ENCODE measurements at places on chromosomes 5 and 9.
A peak's percentile ranks its signal among the peaks of the same experiment; 100 is the strongest.

- DNase-seq, result no peak
Measured at GRCh38 chr5:6175172-6175854, 203.0 kb downstream of the MED10 start.

DNA sequence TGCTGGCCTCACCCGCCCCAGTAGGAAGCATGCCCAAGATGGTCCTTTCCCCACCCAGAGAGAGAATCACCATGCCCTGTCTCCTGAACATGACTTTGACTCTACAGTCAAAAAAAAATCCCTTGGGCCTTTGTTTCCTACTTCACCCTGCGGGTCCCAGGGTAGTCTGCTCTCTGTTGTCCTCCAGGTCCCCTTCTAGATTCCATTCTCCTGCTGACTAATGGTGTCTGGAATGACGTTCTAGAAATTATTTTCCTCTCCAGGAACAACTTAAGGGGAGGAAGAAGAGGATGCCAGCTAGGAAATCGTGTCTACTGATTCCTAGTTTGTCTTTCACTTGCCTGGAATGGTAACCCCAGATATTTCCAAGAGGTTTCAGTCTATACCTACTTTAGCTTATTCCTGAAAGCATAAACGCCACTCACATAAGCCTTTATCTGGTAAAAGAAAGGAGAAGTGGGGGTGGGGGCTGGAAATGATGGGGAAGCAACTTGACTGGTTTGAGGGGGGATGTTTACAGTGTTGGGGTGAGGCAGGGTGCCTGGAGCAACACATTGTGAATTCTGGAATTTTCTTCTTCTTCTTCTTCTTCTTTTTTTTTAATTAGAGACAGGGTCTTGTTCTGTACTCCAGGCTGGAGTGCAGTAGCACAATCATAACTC is 93.9 kb downstream of the SNX18 start:
- DNase-seq, result no peak

GRCh38 chr5:32278406-32278805 is 34.3 kb downstream of the MTMR12 start:
- no peak for DNase-seq

DNA sequence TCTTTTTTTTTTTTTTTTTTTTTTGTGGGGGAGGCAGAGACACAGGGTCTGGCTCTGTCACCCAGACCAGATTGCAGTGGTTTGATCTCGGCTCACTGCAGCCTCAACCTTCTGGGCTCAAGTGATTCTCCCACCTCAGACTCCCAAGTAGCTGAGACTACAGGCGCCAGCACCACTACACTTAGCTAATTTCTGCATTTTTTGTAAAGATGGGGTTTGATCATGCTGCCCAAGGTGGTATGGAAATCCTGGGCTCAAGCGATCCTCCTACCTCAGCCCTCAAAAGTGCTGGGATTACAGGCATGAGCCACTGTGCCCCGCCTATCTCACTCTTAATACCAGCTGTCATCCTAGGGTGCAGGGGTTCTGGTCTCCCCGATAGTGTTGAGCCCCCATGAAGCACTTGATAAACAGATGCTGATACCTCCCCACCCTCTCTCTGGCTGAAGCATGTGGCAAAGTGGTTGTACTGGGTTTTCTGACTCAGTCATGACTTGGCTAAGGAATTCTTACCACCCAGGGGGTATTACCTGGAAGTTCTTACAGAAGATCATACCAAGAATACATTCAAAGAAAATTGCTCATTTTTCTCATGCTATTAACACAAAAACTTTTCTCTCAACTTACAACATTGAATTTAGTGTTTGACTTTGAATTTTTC is 110.2 kb upstream of the DAPK1 start:
- no peak for DNase-seq

DNA sequence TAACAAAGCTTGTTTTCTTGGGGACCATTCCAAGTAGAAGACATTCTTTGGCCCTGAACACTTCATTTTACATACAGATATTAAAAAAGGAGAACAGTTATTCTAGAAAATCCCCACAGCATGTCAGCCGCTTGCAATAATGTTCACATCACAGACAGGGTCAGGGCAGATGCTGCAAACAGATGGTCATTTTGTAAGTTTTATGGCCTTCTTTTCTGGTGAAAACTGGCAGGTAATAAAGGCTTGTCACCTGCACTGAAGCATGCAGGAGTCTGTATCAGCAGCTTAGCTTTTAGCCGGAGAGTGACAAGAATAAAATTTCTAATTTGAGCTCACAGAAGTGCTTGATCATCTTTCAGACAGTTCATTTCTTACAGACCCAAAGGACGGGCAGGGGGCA is 220.9 kb upstream of the DAP start:
- no peak for DNase-seq

- DNase-seq, result no peak
Measured at GRCh38 chr5:4537489-4537888, 602.6 kb upstream of the ADAMTS16 start.

- peak; percentile 77 for DNase-seq
Measured at GRCh38 chr5:131164191-131165118, 601 bp downstream of the HINT1 start.

DNA sequence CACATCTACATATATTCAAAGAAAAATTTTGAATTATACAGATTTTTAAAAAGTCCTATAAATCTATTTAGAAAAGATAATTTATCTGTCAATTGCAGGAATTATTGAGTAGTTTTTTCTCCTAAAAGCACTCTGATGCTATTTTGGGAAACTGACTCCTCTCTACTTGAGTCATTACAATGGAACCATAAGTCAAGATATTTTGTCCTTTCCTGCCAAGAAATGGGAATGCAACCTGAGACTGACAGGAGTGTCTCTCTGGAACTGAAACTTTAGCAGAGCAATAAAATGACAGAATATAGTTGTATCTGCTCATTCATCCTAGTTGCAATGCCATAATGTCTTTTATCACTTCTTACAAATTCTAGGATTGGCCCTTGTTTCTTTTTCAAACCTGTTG is 48.6 kb downstream of the CARTPT start:
- DNase-seq, result no peak

GRCh38 chr5:169944922-169945680 is 35.2 kb downstream of the INSYN2B start:
- no peak for DNase-seq

- no peak for DNase-seq
Measured at GRCh38 chr5:51810592-51810991, 427.3 kb downstream of the ISL1 start.

DNA sequence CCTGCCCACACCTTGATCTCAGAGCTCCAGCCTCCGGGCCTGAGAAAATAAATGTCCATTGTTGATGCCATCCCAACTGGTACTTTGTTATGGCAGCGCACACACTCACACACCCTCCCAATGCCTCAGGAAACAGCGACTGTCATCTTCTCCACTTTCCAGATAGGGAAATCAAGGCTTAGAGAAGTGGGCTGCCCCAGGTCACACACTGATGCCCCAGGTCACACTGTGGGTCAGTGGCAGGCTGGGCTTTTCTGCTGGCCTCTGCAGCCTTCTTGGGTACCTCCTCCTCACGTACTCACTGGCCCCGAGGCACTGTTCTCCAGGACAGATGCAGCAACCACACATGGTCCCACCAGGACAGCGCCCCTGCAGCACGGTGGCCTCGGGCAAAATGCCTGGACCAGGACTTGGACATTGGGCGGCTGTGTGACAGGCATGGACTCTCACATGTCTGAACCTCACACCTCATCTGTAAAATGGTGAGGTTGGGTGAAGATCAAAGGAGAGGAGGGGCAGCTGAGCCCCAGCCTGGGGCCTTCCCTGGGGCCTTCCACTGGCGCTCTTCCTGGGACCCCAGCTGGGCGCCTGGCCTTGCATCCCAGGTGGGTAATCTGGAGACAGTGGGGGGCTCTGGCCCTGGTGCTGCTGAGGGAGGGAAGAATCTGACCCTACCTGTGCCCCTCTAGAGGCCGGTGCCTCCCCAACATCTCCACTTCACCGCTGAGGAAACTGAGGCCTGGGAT is 156.0 kb downstream of the COL23A1 start:
- DNase-seq, result no peak

- DNase-seq, result no peak
Measured at GRCh38 chr9:95740217-95741004, 135.1 kb upstream of the ERCC6L2 start.

DNA sequence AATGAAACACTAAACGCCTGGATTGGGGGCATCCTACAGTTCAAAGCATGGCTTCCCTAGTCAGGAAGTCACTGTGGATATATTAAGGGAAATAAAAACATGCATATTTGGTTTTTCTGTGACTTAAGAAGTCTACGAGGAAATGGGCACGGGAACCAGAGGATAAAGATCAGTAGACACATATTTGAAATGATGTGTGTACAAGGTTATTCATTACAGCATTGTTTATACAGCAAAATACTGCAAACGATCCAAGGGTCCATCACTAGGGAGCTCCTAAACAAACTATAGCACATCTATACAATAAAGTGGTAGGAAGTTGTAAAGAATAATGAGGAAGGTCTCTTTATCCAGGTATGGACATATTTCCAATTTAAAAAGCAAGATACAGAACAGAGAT is 71.8 kb downstream of the EFNA5 start:
- no peak for DNase-seq

DNA sequence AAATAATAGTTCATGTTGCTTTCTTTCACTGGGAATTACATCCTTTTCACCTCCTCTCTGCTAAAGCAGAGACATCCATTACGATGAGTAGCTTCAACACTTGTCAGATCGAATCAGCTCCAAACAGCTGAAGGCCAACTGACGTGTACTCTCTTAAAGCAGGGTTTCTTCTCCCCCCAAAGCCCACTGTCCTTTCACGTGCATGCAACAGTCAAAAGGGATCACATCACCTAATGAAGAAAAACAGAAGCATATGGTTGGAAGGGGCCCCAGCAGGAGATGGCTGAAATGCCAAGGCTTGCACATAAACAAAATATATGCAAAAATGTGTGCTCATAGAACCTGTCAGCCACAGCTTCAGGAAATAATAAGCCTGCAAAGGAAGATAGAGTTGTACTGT is 421.6 kb downstream of the ANXA1 start:
- DNase-seq, result no peak

GRCh38 chr5:23316060-23316591 is 191.3 kb upstream of the PRDM9 start:
- DNase-seq, result no peak

GRCh38 chr5:159905496-159905895 is 10.8 kb upstream of the ADRA1B start:
- DNase-seq, result no peak

DNA sequence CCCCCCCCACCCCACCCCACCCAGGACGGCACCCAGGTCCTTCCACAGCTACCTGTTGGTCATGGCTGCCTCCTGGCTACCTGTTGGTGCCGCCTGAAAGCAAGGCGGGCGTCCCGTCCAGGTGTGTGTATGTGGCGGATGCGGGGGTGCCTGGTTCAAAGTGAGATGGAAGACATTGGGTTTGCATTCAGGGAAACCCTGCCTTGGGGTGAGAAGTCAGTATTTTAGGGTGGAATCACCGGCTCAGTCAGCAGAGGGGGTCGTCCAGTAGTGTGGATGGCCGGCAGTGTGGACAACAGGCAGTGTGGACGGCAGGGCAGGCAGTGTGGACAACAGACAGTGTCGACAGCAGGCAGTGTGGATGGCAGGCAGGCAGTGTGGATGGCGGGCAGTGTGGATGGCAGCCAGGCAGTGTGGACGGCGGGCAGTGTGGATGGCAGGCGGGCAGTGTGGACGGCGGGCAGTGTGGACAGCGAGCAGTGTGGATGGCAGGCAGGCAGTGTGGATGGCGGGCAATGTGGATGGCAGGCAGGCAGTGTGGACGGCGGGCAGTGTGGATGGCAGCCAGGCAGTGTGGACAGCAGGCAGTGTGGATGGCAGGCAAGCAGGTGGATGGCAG is 28.0 kb downstream of the NKD2 start:
- DNase-seq, result no peak

- DNase-seq, result no peak
Measured at GRCh38 chr5:95895251-95895650, 66.4 kb downstream of the ELL2 start.

GRCh38 chr5:135491552-135492318 is 39.6 kb upstream of the TIFAB start:
- no peak for DNase-seq

DNA sequence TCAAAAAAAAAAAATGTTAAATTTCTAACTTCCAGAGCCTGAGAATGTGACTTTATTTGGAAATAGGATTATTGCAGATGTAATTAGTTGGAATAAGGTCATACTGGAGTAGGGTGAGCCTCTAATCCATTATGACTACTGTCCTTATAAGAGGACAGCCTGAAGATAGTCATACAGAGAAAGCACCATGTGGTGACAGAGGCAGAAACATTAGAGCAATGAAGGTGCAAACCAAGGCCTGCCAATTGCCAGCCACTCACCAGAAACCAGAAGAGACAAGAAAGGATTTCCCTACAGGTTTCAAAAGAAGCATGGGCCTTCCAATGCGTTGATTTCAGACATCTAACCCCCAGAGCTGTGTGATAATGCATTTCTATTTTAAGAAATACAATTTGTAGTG is 659.2 kb upstream of the CHD1 start:
- no peak for DNase-seq

Measured in GM13977 (cell line).